Cardiac muscle cell (in vitro differentiated cells and primary cell): ENCODE measurements at places on chromosomes 12 and 14.
A peak's percentile ranks its signal among the peaks of the same experiment; 100 is the strongest.

DNA sequence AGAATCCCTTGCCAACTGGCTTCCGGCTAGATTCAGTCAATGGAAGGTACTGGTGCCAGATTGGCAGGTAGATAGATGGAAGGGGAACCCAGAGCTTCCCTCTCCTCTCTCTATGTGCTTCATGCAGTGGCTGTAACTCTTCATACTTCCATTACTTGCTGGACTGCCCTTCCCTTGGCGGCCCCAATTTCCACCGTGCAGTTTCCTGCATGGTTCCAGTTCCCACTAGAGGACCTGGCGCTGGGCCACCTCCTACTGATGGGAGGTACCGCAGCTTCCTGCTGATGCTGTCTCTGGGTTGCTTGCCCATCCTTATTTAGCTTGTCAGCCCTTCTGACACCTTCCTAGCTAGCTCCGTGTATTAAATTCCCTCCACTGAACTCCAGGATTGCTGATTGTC is 226.4 kb downstream of the ANO2 start:
- no peak for DNase-seq

DNA sequence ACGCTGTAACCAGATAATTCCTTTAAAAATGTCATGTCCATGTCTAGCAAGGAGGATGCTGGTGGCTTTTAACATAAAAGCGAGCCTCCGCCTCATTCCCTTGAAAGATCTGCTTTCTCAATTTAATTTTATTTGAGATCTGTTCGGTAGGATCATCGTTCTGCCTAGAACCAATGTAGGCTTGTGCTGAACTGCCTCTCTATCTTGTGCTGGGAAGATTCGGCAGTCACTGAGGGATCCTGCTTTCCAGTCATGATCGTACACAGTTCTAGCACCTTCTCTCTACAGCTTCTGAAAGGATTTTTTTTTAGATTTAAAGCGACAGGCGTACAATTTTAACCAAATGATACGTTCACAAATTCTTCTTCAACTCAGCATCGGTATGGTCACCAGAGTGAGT is 54.3 kb downstream of the PEBP1 start:
- peak; percentile 15 for DNase-seq

DNA sequence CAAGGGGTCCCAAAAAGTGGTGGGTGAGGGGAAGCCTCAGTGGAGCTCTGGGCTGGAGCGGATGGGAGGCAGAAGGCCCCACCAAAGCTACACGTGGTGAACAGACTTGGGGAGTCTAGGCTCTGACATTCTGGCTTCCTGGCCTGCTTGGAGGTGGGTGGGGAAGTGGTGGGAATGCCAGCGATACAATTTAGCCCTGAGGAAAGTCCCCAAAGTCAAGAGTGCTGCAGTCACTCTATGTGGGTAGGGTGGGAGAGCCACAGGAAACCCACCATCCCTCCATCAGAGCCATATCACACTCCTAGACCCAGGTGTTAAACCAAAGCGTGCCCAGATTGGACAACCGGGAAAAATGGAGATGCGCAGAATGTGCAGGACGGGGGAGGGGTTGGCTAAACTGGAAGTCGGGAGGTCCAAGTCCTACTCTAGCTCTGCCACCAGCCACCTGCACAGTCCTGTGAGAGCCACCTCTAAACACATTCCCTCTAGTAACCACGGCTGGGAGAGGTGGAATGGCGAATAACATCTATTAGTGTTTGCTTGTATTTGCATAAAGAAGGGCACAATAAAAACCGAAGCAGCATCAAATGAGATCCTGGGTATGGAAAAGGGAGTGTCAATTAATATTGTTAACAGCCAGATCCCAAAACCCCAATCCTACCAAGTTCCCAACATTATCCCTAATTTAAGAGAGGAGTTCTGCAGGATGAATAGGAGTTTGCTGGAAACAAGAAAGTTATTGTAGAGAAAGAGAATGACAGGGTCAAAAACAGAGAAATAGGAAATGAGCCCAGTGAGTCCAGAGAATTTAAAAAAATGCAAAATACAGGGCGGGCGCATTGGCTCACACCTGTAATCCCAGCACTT is 14.0 kb upstream of the CD9 start:
- DNase-seq: no peak

GRCh38 chr12:129339336-129339735 is 486.1 kb downstream of the GLT1D1 start:
- DNase-seq: no peak

DNA sequence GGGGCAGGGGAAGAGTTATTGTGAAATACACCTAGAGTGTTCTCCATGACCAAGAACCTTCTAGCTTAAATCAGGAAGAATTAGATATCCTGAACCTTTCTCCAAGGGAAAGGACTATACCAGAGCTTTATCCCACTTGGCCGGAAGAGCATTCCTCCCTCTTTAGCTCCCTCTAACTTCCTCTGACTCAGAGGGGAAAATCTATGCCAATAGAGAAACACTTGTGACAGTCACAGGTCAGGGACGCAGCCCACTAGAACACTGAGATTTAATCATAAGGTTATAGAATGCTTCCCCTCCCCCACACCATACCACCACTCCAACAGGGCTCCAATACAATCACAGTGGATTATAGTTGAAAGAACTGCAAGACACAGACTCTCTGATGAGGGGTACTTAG is 55.4 kb upstream of the RFX4 start:
- peak; percentile 39 for DNase-seq

- DNase-seq: peak; percentile 10
Observed at GRCh38 chr12:65156366-65156841, 13.0 kb upstream of the LEMD3 start.

DNA sequence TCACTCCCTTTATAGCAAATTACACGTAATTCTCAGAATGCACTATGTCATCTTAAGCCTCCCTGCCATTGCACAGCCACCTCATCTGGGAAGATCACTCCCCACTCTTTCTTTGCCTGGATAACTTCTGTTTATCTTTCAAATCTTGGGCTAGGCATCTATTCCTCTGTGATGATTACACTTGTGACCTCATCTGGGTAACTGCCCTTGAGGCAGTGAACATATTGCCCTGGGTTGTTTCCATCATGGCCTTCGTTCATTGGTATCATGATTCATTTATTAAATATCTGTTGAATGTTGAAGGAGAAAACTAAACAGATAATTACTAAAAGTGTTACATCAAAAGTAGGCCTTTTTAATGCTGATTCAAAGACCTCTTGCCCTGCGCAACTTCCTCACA is 26.2 kb upstream of the PDE3A start:
- DNase-seq: no peak
